ENCODE measurements at places on chromosomes 5 and 9.

DNA sequence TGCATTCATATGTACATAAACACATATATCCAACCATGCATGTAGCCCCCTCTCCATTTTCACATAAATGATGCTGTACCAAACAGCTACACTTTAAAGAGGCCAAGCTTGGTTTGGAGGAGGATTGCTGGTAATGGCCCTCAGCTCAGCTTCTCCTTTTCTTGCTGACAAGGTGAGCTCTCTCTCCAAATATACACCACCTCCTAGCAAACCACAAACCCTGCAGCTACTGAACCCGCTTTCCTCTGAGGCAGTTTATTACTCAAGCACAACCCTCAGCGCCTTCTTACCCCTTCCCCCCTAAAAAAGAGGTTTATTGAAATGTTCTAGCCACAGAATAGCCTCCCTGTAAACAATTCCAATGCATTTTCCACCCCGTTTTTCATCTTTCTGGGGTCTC, 54.0 kb downstream of the ALG2 start:
- ATAC-seq, result no peak

DNA sequence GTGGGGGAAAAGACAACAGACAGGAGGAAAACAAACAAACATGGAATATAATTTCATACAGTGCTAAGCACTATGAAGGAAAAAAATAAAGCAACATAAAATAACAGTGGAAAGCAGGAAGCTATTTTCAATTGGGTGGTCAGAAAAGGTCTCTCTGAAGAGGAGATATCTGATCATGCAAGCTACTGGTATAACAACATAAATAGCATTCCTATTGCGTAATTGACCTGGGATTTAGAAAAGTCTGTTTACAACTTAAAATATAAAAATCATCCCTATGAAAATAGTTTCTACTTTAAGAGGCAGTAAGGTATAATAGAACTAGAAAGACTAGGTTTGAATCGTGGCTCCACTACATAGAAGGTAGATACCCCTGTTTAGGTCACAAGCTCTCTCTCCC, 61.4 kb downstream of the FBXW11 start:
- no peak for ATAC-seq

- no peak for ATAC-seq
Observed at GRCh38 chr5:12277504-12278192, 373.4 kb upstream of the CTNND2 start.

DNA sequence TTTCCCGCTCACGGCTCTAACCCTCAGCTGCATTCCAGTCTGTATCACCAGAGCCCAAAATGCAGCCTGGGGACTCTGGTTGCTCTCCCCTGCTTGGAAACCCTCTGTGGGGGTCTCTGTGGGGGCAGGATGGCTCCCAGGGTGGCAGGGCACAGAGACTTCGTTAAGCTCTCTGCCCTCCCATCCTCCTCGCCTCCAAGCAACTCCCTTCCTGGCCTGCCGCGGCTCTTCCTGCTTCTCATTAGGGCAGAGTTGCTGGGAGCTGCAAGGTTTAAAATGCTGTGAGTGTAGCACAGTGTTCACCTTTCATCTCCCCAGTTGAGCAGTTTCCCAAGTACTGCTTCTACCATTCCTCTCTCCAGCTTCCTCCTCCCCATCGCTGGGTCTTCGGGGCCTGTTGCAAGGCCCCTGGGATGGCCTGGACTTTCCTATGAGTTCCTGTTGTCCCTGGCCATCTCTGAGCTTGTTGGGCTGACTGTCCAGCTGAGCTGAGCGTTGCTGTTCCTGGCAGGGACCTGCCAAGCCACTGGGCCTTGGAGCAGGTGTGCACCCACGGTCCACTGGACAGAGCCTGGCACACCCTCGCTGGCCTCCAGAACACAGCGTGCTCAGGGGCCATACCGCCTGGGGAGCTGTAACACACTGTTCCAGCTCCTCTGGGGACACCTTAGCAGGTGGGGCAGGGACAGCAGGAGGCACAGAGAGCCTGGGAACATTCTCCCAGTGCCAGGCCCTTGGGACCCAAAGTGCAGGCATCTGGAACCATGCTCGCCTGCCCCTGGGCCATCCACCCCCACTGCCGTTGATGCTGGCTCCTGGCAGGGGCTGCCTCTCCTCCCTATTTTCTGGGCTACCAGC, 188.4 kb downstream of the C9orf50 start:
- ATAC-seq, result no peak

DNA sequence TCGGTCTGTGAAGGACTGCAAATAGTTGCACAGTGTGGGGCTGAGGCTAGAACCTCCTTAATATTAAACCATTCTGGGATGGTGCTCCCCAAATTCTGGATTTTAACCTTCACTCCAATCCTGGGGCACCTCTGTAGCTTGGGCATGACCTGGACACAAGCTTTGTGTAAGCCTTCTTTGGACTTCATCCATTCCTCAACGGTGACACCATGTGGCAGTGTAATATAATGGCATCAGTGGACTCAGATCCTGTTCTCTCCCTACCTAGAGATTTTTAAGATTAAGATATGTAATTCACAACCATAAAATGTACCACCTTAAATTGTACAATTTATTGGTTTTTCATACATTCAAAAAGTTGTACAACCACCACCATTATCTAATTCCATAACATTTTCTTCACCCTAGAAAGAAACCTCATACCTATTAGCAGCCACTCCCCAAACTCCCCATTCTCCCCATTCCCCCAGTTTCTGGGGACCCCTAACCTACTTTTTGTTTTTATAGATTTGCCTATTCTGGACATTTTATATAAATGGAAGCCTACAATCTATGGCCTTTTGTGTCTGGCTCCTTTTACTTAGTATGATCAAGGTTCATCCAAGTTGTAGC, 4.8 kb upstream of the PLGRKT start:
- ATAC-seq, result no peak

DNA sequence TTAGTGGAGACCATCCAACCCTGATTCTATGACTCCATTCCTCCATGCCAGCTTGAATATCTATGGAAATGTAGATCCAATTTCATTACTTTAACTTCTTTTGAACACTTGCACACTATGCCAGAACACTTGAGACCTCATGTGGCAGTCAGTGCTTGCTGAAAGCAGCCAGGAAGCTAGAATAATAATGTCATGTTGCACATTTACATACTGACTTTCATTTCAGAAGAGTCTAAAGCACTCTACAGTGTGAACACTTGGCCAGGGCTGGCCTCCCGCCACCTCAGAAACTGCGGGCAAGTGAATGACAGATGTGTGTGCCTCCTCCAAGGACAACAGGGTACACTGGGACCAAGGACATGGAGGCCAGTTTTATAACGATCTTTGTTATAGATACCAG, 97.3 kb downstream of the SLF1 start:
- no peak for ATAC-seq

DNA sequence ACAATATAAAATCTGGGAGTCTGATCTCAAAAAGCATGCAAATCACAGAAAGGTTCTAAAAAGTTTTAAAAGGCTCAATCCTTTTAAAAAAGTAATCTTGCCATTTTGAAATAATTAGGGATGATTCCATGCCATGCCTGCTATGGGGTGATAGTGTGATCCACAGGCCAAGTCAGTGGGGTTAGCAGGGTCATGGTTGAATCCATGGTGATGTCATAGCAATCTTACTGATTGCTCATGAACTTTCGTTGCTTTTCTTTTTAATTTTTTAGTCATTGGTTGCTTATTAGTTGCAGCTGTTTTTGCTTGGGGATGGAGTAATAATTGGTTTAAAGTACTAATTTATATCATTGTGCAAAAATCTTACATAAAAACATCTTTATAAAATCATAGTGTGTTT, 485.0 kb downstream of the ENC1 start:
- no peak for ATAC-seq

GRCh38 chr5:149450199-149450598, 71.1 kb upstream of the IL17B start:
- no peak for ATAC-seq

- ATAC-seq, result no peak
Observed at GRCh38 chr5:51411921-51412325, 28.7 kb downstream of the ISL1 start.

GRCh38 chr9:73231203-73231602, 79.5 kb downstream of the ANXA1 start:
- ATAC-seq, result peak; percentile 85

DNA sequence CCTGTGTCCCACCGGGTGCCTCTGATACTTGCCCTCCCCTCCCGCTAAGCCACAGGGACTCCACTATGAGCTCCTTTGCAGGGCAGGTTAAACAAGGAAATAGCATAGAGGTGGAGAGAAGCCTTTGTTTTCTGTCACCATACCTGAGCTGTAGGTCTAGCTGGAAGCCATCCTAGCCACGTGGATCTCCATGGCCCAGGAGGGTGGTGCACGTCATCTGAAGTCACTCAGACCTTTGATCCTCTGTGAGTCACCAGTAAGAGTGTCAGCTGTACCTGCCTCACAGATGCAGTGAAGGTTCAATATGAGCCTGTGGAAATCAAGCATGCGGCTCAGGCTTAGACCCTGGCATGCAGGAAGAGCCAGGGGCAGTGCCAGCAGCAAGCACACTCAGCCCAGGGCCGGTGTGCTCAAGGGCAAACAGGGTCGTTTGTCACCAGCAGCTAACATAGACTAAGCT, 55.1 kb downstream of the ASS1 start:
- peak; percentile 38 for ATAC-seq

- no peak for ATAC-seq
Observed at GRCh38 chr5:149015561-149015960, 47.3 kb downstream of the SH3TC2 start.
